ENCODE measurements at places on chromosomes 3 and 15.

- no peak for DNase-seq
These were observed 150.2 kb downstream of the CHST2 start for GRCh38 chr3:143269741-143270140.

DNA sequence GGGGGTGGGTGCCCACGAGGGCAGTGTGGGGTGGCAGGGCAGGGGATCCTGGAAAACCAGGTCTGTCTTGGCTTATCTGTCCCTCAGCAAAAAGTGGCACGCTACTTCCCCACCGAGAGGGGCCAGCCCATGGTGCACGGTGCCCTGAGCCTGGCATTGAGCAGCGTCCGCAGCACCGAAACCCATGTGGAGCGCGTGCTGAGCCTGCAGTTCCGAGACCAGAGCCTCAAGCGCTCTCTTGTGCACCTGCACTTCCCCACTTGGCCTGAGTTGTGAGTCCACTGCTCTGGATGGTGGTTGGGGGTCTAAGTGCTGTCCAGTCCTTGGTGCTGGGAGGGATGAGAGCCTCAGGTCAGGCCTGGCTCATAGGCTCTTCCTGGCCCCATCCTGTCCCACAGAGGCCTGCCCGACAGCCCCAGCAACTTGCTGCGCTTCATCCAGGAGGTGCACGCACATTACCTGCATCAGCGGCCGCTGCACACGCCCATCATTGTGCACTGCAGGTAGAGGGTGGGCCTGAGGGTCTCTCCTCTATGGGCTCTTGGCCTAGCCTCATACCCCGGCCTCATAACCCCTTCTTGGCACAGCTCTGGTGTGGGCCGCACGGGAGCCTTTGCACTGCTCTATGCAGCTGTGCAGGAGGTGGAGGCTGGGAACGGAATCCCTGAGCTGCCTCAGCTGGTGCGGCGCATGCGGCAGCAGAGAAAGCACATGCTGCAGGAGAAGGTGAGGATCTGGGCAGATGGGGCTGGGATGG lies 31.1 kb downstream of the PTPN23 start:
- DNase-seq = no peak

DNA sequence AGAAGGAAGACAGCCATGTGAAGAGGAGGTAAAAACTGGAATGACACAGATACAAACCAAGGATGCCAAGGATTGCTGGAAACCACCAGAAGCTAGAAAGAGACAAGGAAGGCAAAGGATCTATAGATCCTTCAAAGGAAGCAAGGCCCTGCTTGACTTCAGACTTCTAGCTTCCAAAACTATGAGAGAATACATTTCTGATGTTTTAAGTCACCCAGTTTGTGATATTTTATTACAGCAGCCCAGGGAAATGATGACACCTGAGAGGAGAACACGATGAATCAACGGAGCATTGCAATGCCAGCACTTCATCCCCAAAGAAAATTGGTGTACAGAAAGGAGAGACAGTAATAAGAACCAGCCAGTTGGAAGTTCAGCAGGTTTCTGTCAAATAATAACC lies 116.3 kb downstream of the MAGI1 start:
- no peak for DNase-seq

GRCh38 chr3:194136519-194137007 lies 615 bp downstream of the HES1 start:
- DNase-seq = no peak

DNA sequence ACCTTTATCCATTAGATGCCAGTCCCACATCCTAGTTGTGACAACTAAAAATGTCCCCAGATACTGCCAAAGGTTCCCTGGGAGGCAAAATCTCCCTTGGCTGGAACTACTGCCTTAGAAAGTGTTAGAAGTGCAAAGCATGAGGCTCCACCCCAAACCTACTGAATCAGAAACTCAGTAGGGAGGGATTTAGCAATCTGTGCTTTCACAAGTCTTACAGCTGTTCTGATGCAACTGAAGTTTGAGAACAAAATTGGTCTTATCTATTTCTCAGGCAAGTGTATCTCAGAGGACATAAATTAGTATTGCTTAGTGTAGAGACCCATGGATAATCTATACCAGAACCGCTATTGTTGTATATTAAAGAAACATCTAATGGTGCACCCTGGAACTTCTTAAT lies 70.2 kb downstream of the CLDN1 start:
- DNase-seq = no peak

DNA sequence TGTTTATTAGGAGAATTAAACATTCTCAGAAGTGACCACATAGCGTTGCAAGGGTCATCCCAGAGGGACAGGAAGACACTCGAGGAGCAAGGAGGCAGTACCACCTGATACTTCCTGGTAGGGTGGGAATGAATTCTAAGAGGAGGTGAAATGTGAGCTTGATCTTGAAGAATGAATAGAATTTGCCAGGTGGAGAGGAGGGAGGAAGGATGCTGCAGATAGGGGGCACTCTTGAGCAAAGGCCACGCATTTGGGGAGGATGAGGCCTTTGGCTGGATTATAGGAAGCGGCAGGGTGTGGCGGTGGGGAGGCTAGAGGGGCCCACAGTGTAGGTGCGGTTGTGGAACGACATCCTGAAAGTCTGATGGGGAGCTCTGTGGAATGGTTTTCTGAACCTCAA lies 33.5 kb downstream of the CHCHD6 start:
- DNase-seq = no peak

- DNase-seq = no peak
These were observed 84.6 kb downstream of the SLCO3A1 start for GRCh38 chr15:91938136-91938535.

DNA sequence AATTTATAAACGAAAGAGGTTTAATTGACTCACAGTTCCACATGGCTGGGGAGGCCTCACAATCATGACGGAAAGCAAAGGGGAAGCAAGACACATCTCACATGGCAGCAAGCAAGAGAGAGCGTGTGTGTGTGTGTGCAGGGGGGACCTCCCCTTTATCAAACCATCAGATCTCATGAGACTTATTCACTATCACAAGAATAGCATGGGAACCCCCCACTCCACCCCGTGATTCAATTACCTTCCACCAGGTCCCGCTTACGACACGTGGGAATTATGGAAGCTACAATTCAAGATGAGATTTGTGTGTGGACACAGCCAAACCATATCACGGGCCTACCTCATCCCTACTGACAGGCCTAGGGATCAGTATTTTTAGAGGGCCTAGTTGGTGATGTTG lies 3.1 kb upstream of the EPHB1 start:
- DNase-seq = no peak

- no peak for DNase-seq
These were observed 26.8 kb downstream of the SLC6A6 start for GRCh38 chr3:14429237-14429636.

DNA sequence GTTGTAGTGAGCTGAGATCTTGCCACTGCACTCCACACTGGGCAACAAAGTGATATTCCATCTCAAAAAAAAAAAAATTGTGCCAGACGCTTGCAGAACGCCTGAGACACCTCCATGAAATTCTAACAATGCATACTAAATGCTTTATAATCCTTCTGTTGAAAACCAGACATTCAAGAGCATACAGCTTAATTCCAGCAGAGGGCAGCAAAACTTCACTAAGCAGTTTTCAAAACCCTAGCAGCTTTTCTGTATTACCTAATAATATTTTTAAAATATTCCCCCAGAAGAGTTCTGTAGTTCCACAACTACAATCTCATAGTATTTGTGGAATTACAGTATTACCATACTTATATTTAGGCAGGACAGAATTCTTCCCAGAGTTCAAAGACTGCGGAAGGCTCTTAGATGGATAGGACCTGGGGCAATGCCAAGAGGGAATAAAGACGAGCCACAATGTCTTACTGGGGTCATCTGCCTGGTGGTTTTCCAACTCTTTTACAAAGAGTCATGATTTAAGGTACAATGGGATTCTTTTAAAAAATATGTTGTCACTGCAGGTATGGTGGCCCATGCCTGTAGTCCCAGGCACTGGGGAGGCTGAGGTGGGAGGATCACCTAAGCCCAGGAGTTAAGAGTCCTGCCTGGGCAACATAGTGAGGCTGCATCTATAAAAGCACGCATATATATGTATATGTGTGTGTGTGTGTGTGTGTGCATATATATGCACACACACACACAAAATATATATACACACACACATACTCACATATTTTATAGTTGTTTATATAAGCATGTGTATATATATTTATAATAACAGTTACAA lies 19.6 kb upstream of the TASOR start:
- no peak for DNase-seq

DNA sequence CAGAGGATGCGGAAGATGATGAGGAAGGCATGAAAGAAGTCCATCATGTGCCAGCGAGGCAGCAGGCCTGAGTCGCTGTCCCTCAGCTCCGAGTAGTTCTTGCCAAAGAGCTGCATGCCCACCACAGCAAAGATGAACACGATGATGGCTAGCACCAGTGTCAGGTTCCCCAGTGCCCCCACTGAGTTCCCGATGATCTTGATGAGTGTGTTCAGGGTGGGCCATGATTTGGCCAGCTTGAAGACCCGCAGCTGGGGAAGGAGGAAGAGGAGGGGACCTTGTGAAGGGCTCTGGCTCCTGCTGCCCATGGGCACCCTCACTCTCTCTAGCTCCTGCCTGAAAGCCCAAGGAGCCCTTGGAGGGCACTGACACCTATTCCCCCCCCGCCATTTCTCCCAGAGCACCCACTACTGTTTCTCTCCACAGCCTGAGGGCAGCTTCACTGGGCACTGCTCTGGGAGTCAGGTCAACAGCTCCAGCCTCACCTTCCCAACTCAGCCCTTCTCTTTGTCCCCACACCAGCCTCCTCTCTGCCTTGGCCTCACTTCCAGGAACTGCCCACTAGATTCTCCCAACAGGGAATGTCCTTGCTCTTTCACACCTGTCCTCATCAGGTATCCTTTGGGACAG lies 63.6 kb downstream of the SCN5A start:
- DNase-seq = no peak

- DNase-seq = no peak
These were observed 58.1 kb downstream of the OSBPL10 start for GRCh38 chr3:31922962-31923361.

GRCh38 chr15:78362716-78363380 lies 22.7 kb downstream of the CRABP1 start:
- no peak for DNase-seq

- no peak for DNase-seq
These were observed 134.3 kb downstream of the ATP10A start for GRCh38 chr15:25728816-25729215.

DNA sequence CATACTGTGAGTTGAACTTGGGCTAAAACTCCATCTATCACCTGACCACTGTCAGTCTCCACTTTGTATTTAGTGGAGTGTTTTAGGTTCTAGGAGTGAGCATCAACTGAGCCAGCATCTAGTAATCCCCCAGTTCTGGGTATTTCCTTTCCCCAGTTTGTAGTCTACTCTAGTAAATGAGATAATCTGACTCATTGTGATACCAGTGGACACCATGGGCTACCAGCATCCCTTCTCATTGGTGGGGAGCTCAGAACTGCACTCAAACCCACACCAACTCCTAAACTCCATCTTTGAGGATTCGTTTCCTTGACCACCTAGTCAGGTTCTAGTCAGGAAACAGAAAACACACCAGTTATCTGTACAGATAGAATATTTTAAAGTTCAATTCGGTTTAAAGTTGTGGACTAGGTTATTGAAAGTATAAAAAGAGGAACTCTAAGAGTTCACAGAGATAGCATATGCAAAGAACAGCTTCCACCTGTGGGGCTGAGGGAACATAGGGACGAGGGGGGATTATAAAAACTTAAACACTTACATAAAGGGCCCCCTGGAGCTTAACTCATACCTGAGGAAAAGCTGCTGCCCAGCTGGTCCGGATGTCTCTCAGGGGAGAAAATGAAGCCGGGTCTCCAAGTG lies 36.0 kb downstream of the LEO1 start:
- DNase-seq = no peak

GRCh38 chr15:88243895-88244787 lies 12.4 kb downstream of the NTRK3 start:
- no peak for DNase-seq

- DNase-seq = no peak
These were observed 218.5 kb upstream of the TTC14 start for GRCh38 chr3:180383332-180384020.

DNA sequence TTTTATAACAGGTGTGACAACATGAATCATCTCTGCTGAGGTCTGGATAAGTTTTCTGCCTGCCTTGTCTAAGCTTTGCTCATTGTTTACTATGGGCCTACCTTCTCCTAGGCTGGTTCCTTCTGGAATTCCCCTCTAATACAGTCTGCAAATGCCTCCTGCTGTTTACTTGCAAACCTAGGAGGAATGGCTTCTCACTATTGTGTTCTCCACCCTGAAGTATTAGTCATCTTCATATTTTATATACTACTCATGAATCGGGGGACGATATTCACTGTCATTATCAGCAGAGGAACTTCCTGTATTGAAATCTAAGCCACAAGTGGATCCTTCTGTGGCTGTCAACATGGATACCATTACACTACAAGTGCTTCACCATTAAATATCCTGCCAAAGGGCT lies 154.8 kb downstream of the PLCL2 start:
- no peak for DNase-seq

GRCh38 chr3:97510795-97511194 lies 253.8 kb upstream of the ARL6 start:
- no peak for DNase-seq

- no peak for DNase-seq
These were observed 18.7 kb upstream of the DCBLD2 start for GRCh38 chr3:98920166-98920565.

GRCh38 chr15:64566629-64567427 lies 106.5 kb downstream of the ZNF609 start:
- DNase-seq = no peak

DNA sequence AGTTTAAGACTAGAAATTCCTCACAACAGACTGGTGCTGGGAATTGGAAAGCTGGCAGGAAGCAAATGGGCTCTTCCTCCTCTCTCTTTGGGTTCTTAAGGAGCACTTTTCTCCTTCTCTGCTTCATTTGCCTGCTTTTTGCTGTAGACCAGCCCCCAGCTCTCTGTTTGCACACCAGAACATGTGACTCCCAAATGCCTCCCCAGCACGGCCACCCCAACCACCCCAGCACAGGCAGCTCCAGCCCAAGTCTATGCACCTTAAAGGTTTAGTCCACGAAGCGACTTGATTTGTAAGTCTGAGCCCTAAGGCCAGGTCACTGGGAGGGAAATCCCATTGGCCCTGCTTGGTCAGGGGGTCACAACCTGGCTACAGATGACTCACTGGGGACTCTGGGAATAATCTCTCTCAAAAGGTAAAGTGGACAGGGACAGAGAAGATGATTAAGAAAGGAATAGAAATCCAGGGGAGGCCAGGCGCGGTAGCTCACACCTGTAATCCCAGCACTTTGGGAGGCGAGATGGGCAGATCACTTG lies 377.8 kb upstream of the PROK2 start:
- no peak for DNase-seq

All from stimulated activated CD8-positive, alpha-beta memory T cell treated with anti-CD3 and anti-CD28 coated beads, Interleukin-15, amount 100 ng/mL, for 48 hours (primary cell).